ENCODE measurements at places on chromosomes 11 and 22.

- DNase-seq: no peak
Observed at GRCh38 chr11:125627236-125627910, 2.4 kb downstream of the CHEK1 start.

DNA sequence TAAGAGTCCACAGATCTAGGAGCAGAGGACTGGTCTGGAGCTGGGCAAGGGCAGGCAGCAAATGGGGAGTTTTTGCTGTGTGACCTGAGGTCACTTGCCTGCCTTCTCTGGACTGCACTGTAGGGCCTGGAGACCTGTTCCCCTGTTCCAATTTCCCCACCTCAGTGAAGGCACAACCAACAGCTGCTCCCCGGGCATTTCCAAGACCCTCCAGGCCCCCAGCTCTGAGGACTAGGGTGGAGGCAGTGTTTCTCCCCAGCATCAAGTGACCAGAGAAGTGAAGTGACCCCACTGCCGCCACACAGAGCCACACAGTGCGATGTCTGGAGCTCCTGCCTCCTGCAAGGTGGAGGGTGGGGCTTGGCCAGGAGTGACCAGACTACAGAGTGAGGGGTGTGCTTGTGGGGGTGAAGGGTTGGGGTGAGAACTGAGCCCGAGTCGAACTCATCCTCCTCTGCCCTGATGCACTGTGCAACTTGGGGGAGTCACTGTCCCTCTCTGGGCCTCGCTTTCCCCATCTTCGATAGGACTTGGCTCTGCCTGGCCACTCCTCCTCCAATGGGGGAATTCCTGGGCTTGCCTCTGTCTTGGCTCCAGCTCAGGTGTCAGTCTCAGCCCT lies 21.6 kb downstream of the P2RY2 start:
- no peak for DNase-seq

- peak; percentile 39 for DNase-seq
Observed at GRCh38 chr22:47210686-47211085, 448.2 kb downstream of the TBC1D22A start.

DNA sequence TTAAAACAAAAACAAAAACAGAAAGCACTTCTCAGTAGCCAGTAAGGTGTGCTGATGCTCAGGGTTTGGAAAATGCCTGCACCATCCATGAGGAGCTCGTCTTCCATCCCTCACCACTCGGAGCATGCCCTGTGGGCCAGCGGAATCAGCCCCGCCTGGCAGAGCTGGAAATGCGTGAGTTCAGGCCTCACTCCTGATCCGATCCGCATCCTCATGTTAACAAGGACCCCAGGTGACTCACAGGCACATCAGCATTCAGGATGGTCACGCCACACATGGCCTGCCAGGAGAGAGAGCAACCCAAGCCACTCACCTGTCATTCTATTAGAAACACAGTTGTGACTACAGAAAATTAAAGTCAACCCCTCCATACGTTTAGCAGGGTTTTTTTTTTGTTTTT lies 188.5 kb downstream of the MPPED1 start:
- no peak for DNase-seq

DNA sequence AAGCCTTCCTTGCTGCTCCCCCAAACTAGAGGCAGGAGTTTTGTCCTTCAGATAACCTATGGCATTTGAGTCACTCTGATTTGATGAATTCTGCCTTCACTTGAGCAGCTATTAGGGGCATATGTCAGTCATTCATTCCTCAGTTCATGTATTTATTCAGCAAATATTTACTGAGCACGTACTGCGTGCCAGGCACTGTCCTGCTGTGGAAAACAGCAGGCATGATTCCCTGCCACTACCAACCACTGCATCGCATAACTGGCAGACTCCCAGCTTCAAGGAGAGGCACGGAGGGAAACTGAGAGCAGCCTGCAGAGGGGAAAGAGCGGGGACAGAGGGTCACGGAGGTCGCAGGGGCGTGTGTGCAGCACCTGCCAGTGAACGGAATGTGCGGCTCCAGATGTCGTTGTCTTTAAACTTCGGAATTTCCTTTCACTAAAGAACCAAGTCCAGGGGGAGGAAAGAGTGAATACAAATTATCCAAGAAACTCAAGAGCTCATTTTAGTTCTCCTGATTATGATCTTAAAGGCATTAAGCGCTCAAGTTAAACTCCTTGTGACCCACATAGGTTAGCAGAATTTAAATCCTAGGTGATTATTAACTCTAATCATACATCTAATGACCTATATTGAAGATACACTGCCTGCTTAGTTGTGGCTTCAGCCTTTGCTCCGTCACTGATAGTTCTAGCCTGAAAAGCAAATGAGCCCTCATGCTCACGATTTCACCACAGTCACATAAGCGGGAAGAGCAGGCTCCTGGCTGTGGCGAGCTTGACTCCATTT lies 12.6 kb downstream of the PPARA start:
- no peak for DNase-seq

DNA sequence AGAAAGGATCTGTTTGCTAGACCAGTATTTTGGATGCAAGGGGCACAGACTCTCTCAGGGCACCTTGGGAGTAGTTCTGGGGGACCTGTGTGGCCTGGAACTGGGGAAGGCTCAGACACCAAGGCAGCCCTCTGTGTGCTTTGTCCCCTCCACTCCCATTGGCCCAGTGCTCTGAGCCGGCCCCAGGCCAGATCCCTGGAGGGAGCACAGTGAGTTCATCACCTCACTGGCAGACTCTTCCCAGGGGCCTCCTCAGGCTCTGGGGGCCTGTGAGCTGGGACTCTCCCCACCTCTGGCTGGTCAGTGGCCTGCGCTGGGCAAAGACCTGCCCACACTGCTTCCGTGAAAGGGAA lies 51.7 kb downstream of the CHRDL2 start:
- no peak for DNase-seq

DNA sequence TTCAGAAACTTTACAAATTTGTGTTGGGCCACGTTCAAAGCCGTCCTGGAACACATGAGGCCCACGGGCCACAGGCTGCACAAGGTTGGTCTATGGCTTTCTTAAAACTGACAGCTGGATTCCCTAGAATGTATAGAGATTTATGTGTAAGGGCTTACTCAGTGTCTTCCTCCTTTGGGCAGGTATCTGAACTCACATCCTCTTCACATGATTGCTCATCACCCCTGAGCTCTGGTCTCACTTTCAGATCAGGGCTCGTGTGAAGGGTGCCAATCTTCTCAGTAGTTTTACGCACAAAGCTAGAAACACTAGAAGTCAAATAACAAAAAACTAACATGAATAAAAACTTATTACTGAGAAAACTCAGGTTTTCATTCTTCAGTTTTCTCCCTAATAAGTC lies 27.1 kb downstream of the HPS5 start:
- DNase-seq: no peak

GRCh38 chr22:20787223-20787622 lies 13.3 kb downstream of the SERPIND1 start:
- DNase-seq: no peak

DNA sequence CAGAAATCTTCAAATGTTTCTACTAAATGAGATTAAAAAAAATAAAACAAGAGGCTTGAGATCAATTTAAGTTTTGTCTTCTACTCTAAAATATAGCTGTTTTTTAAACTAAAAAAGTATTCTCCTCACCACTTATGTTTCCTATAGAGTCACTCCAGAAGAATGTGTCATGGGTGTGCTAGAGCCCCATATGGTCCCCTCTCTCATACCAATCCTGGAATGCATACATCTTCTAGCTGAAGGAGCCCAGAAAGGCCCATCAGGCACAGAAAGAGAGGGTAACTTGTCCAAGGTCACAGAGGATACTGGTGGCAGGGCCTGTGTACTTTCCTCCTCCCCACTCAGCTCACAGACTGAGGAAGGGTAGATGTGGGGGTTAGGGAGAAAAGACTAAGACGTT lies 34.4 kb downstream of the RELT start:
- DNase-seq: no peak

DNA sequence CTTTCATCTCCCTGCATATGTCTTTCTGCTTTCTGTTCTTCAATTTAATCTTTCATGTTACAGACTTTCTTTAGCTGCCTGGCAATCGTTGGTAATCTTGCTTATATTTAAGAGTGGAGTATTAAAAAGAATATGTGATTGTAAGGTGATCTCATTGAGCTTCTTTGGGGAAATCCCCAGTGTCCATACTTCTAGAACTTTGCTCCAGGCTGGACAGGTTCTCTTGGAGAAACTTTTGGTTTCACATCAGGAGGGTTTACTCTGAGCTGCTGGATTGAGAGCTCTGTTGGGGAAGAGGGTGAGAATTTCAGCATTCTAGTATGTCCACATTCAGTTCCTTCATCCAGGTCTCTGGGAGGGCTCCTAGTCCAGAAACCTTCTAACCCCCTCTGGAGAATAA lies 16.1 kb downstream of the LRRC75B start:
- DNase-seq: no peak

DNA sequence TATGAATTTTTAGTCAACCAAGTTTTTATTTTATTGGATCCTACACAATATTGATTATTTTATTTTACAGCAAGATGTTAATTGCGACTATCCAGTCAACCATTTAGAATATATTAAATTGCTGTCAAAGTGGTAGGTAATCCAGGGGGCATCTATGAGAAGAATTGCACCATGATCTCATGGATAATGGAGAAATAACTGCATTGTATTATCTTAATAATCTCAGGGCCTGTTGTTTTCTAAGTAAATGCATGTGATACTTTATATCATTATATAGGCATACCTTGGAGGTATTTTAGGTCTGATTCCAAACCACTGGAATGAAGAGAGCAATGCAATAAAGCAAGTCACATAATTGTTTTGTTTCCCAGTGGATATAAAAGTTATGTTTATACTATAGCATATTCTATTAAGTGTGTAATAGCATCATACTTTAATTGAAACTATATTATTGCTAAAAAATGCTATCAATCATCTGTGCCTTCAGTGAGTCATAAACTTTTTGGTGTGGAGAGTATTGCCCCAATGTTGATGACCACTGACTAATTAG lies 595.4 kb upstream of the CHORDC1 start:
- no peak for DNase-seq

GRCh38 chr11:67581469-67581868 lies 2.1 kb upstream of the GSTP1 start:
- DNase-seq: no peak

DNA sequence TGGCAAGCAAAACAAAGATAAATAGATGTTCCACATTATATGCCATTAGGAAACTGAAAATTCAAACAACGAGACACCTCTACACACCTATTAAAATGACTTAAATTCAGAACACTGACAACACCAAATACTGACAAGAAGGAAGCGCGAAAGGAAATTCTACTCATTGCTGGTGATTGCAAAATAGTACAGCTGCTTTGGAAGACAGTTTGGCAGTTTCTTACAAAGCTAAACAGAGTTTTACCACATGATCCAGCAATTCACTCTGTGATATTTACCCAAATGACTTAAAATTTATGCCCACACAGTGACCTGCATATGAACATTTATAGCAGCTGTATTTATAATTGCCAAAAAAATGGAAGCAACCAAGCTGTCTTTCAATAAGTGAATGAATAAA lies 232.6 kb downstream of the CASP12 start:
- no peak for DNase-seq

DNA sequence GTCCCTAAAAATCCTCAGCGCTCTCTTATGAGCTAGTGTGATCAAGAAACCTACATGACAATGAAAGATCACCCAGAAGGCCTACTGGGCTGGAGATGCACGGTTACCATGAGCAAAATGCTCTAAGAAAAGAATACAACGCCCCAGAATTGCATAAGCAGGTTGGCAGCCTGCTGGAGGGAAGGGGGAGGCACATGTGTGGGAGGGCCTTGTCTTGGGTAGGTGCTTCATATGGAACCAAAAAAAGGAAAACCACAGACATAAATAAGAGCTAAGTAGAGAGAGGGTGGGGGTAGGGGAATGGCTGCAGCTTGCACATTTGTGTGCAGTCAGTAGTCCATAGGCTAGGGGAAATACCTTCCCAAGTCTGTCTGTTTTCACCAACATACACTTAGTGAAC lies 2.8 kb downstream of the SIAE start:
- peak; percentile 48 for DNase-seq

DNA sequence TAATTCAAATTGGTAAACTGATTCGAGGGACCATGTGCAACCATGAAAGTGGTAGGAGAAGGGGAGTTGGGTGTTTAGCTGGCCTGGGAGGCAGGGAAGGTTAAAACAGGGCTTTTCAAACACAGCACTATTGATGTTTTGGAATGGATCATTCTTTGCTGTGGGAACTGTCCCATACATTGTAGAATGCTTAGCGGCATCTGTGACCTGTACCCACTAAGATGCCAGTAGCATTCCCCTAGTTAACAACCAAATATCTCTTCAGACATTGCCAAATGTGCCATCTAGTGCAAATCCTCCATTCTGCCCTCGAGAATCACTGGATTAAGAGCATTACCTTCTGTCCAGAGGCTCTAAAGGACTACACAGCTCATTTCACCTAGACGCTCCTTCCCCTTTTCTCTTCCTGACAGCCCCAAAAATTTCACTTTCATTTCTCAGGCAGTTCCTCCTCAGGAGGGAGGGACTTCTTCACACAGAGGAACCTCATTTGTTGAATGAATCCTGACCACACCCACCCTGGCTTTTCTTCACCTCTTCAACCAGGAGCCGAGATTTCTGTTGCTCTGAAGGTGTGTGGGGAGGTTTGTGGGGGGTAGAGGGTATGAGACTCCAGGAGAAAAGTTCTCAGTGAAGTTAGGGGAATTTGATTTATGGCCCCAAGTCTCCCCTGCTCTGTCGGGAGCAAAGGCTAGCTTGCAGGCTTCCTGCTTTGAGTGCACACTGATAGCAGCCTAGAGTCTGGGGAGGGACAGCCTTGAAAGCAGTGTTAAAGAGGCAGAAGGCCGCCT lies at the start of gene TRIM34:
TRIM34 (plus strand) TSS at position 513 of the 791 bp plus-strand sequence. CDS start 7,331 bp downstream, outside the sequence.
- DNase-seq: peak; percentile 57

GRCh38 chr11:108196901-108197300 lies 25.5 kb downstream of the NPAT start:
- DNase-seq: no peak

DNA sequence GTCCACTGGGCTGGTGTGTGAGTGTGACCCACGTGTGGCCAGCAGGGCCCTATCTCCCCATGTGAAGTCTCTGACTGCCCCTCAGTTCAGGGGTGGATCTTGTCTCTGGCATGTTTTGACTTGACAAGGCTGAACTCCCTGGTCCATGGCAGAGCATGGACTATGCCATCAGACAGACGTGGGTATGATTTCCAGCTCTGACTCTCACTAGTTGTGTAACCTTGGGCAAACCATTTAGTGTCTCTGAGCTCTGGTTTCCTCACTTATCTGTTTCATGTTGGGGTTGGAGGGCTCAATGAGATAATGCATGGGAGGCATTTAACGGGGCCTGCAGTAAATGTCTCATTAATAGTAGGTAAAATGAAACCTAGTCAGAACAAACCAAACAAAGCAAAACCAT lies 254.5 kb upstream of the NARS2 start:
- no peak for DNase-seq

- DNase-seq: no peak
Observed at GRCh38 chr11:130076778-130077481, 7.2 kb downstream of the APLP2 start.

- DNase-seq: no peak
Observed at GRCh38 chr22:46278656-46279645, 11.1 kb downstream of the TTC38 start.

DNA sequence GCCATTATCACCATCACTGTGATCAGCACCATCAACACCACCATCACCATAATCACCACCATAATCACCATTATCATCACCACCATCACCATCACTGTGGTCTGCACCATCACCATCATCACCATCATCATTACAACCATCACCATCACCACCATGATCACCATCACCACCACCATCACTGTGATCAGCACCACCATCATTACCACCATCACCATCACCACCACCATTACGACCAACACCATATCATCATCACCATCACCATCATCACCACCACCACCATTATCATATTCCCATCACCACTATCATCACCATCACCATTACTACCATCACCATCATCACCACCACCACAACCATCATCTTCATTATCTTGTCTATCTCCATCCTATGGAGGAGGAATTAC lies 125.2 kb downstream of the PHF21B start:
- no peak for DNase-seq

GRCh38 chr11:133500435-133500834 lies 31.9 kb downstream of the OPCML start:
- DNase-seq: no peak
